Left ventricle myocardium superior (tissue), 1 donor: ENCODE measurements at places on chromosomes 6 and 20. TPM values are rescaled to one million over a fixed set of nuclear protein-coding genes. Genes with fewer than 3 reads are reported as not detected.

The CALHM6 gene
- total RNA-seq, result 1.2 TPM

The TMEM170B gene
- 5.4 TPM for total RNA-seq

The UNC93A gene
- not detected for total RNA-seq

The BPIFA1 gene
- total RNA-seq, result not detected

- DNase-seq, result no peak
Observed at GRCh38 chr20:58550275-58551059, 35.3 kb upstream of the APCDD1L start.

DNA sequence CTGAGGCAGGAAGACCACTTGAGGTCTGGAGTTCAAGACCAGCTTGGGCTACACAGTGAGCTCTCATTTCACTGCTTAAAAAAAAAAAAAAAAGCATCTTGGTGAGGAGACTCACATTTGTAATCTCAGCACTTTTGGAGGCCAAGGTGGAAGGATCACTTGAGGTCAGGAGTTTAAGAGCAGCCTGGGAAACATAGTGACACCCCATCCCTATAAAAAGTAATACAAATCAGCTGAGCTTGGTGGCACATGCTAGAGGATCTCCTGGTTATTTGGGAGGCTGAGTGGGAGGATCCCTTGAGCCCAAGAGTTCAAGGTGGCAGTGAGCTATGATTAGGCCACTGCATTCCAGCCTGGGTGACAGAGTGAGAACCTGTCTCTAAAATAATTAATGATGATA lies 29.4 kb upstream of the SYNCRIP start:
- DNase-seq, result no peak

GRCh38 chr6:6714953-6715352 lies 126.4 kb downstream of the LY86 start:
- no peak for DNase-seq

DNA sequence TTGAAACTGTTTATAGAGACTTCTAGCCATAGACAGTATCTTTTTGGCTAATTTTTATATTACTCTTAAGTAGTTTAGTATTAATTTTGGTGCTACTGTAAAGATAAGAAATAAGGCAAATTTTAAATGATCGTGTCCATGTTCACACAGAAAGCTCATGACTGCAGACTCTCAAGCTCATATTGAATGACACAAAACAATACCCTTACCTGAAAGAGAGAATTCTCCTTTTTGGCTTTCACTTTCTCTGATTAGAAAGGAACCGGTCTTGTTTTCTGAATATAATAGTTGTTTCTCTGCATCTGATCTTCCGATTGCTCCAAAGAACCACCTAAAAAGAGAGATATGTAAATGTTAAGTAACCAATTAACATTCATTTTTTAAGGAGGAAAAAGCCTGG lies 57.0 kb downstream of the FRK start:
- DNase-seq, result no peak

GRCh38 chr20:48782901-48783308 lies 44.9 kb downstream of the PREX1 start:
- no peak for DNase-seq

- peak; percentile 53 for DNase-seq
Observed at GRCh38 chr20:63873477-63873971, 8.5 kb downstream of the TPD52L2 start.

GRCh38 chr20:2331106-2331505 lies 35.3 kb downstream of the TGM3 start:
- no peak for DNase-seq

DNA sequence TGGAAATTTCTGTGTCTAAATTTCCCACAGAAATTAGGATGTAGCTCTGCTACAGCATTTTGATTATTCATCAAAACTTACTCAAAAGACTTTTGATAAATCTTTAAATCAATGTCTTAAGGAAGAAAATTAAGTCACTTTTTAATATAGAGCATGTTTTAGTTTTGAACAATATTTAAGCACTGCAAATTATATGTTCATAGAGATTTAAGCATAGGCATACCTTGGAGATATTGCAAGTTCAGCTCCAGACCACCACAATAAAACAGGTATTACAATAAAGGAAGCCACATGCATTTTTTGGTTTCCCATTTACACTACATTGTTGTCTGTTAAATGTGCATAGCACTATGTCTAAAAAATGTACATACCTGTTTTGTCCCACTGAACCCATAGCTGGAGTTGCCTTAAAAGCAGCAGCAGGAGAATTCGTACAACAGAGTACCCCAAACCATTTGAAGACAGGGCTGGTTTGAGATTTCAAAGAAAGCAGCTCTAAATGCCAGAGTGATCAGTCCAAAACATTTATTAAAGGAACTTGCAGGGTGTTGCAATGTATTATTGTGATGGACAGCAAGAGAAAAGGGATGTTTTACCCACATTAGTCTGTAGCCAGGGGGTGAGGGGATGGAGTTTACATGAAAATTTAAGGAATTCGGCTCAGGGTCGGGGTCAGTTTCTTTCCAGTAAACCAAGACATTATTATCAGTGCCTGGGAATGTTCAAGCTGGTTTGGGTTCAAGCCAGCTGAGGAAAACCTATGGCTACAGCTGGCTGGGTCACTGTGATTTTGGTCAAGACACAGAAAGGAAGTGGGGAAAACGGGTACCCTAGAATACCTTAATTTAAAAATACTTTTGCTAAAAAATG lies 6.3 kb upstream of the LOC128125822 start:
- DNase-seq, result no peak

- no peak for DNase-seq
Observed at GRCh38 chr20:60862601-60863000, 389.5 kb upstream of the CDH4 start.

DNA sequence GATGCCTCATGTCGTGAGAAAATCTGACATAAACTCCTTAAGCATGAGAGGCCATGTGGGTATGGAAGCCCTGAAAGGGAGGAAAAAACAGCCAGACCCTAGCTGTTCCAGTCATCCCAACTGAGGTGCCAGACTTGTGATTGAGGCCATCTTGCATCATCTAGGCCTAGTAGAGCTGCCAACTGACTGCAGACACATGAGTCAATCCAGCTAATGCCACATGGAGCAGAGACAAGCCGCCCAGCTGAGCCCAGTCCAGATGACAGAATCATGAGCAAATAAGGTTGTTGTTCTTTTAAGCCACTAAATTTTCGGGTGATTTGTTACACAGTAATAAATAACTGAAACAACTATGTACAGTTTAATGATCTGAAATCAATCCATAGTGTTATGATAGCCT lies 680.9 kb downstream of the MAFB start:
- DNase-seq, result no peak

DNA sequence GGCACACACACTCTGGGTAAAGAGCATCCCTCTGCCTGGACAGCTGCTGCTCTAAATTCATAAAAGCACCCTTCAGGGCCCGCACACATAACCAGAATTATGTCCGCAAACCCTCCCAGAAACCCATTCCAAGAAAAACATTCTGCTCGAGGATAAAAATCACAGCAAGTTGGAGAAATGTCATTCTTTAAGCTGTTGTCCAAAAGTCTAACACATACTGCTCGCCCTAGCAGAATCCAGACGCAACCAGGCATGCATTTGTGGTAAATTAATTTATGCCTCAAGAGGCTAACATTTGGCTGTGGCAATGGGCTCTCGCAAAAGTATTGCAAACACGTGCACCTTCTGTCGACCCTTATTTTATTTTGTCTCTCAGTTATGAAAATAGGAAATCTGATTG lies 116.1 kb upstream of the INSM1 start:
- no peak for DNase-seq

- no peak for DNase-seq
Observed at GRCh38 chr6:48080227-48081009, 30.6 kb downstream of the PTCHD4 start.
